ENCODE measurements at places on chromosomes 1 and 21.

DNA sequence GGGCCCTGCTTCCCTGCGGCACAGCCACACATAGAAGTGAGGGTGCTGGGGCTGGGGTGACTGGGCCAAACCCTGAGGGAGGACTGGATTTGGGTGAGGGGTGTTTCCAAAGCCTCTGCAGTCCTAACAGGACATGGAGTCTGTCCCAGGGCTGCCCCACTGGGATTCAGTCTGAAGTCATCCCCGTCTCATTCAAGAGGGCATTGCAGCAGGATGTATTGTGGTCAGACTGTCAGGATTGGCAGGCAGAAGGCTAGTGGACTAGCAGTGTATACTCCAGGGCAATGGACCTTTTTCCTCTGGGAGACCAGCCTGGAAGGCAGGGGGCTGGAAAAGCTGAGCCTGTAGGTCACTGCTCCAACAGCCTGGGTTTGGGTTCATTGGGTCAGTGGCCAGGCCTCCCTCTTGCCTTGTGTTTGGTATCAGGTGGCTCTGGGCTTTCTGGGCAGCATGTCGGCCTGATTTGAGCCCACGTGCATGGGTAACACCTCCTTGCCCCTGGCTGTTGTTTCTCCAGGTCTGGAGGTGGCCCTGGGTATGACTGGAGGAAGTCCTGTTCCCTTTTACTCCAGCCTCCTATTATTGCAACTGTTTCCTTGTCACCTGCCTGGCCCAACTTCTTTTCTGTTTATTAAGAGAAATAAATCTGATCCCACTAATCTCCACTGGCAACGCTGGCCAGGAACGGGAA lies 41.0 kb upstream of the SYNC start:
- no peak for DNase-seq

DNA sequence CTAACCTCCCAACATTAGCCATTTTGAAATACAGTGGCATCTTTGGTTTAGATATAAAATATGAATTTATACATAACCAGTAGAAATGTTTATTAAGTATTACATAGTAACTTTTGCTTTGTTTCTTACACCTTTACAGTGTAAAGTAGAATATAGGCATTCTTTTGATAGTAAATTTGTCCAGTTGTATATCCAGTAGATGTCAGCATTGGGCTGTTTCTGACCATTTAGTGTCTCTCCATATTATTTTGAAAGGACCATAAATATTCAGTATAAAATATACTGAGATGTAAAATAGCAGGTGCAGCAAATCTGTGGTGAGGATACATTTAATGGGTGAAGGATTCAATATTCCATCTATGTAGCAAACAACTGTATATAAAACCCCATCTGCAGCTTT lies 115.8 kb upstream of the ZRANB2 start:
- DNase-seq = no peak

- no peak for DNase-seq
Observed at GRCh38 chr1:207804721-207805468, 53.0 kb downstream of the CD46 start.

- no peak for DNase-seq
Observed at GRCh38 chr1:117003223-117003875, 1.8 kb downstream of the CD101 start.

GRCh38 chr1:227401562-227402342 lies 83.5 kb upstream of the CDC42BPA start:
- no peak for DNase-seq

DNA sequence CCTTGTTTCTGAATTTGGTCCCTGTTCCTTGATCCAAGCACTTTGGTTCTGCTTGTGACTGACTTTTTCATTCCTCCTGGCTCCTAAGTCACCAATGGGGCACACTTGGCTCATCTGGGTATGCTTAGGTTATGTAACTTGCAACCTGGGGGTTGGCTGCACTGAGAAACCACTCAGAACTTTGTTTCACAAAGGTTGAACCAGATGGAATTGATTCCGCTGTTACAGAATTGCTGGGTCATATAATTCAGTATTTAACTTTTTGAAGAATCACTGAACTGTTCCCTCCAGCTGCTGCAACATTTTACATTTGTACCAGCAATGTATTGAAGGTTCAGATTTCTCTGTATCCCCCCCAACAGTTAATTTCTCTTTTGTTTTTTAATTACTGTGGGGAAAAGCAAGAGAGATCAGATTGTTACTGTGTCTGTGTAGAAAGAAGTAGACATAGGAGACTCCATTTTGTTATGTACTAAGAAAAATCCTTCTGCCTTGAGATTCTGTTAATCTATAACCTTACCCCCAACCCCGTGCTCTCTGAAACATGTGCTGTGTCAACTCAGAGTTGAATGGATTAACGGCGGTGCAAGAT lies 9.6 kb upstream of the NVL start:
- DNase-seq = no peak

DNA sequence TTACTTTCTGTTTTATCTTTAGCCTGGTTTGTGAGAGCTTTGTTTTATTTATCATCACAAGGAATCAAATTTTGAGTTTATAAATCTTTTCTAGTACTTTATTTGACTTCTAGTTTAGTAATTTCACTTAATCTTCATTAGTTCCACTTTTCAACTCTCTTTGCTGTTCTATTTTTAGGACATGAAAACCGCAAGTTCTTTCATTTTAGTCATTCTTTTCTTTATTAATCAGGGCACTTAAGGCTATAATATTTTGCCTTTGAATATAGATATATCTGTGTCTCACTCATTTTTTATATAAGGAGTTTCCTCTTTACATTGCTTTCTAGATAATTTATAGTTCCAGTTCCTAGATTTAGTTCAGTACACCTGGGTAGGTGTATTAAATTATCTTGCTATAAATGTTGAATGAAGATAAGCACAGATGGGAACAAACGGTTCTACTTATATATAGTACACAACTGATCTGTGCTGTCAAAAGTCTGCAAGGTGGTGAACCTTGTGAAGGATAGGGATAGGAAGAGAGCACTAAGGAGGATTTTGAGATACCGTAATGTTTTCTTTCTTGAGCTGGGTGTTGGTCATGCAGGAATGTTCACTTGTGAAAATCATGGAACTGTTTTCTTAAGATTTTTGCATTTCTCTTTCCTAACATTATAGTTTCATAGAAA lies 402.3 kb downstream of the RYR2 start:
- no peak for DNase-seq

- DNase-seq = no peak
Observed at GRCh38 chr21:45972353-45972715, 9.2 kb upstream of the COL6A1 start.

GRCh38 chr1:228021355-228022030 lies 14.7 kb downstream of the WNT3A start:
- no peak for DNase-seq

GRCh38 chr21:43618940-43619339 lies 40.3 kb downstream of the HSF2BP start:
- DNase-seq = no peak

DNA sequence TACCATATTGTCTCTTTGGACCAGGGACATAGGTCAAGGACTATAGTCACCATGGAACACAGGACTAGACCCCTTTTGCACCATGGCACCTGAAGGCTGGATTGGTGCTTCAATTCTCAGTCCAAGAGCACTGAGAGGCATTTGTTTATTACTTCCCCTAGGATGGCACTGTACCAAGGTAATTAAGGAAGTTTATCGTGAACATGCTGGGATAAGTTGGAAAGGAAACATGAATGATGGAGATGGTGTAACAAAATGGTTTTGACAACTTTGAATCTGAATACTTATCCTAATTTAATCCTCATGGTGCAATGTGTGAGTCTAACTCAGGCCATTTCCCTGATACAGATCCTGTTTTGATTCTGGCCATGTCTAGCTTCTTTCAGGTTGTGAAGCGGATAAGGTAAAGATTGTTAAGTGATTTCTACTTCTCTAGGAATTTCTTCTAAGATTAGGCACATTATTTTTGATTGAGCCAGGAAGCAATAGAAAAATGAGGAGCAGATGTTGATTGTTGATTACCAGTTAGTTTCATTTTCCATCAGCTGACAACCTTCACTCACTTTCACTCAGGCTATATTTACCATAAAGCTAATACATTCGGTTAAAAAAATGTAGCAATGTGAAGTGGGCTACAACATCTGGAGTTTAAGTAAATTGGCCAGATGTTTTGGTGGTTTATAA lies 37.3 kb upstream of the SIPA1L2 start:
- no peak for DNase-seq

GRCh38 chr1:232335261-232335660 lies 294.7 kb downstream of the SIPA1L2 start:
- no peak for DNase-seq

DNA sequence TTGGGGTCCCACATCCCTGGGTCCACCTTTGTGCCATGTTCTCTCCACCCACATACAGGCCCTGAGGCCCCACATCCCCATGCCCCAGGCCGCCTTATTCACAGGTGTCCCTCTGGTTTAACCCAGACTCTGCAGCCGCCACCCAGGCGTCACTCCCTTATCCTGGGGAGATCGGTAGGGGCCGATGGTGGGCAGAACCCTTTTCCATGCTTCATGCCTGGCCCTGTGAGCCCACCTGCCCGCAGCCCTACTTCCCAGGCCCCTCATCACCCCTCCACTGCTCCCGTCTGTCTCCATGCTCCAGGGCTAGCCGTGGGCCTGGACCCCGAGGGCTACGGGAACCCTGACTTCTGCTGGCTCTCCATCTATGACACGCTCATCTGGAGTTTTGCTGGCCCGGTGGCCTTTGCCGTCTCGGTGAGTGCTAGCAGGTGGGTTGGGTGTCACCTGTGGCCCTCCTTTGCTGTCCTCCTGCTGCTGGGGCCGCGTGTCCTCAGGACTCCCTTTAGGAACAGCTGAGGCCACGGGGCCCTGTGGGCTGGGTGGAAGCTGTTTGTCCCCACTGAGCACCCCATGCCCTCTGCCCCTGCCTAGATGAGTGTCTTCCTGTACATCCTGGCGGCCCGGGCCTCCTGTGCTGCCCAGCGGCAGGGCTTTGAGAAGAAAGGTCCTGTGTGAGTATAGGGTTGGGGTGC lies 12.2 kb downstream of the PSRC1 start:
- no peak for DNase-seq

DNA sequence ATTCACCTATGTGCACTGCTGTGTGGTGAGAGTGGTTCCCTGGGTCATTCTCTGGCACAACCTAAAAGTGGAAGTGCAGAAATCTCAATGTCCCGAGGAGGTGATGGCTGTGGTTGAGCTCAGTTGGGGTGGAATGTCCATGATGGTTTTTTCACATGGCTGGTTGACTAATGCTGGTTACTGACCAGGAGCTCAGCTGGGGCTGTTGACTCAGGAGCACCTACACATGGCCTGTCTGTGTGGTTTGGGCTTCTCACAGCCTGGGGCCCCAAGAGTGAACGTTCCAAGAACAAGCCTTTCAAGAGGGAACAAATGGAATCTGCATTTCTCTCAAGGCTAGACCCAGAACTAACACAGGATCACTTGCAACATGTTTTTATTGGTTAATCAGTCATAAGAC lies 6.4 kb upstream of the KANK4 start:
- no peak for DNase-seq

DNA sequence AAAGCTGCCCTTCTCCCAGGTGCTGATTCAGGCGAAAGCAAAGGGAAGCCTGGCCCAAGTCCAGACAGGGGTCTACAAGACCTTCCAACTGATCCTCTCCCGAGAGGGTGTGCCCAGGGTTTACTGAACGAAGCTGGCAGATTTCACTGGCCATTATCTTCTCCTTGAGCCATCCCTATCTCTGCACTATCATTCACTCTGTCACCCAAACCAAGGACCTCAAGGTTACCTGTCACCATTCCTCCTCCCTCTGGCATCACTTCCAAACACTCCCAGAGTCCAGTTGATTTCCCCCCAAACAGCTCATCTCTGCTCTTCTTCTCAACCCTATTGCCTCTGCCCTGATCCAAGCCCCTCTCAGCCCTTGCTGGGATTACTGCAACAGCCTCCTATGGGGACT lies 4.9 kb downstream of the STK40 start:
- DNase-seq = no peak

GRCh38 chr1:81877940-81878339 lies 77.2 kb downstream of the ADGRL2 start:
- DNase-seq = no peak

- no peak for DNase-seq
Observed at GRCh38 chr1:224957696-224958095, 28.2 kb downstream of the DNAH14 start.

GRCh38 chr1:89799495-89799894 lies 21.3 kb upstream of the LRRC8D start:
- no peak for DNase-seq

GRCh38 chr1:232954594-232955365 lies 4.4 kb downstream of the NTPCR start:
- no peak for DNase-seq

- DNase-seq = no peak
Observed at GRCh38 chr21:29649406-29649814, 290.4 kb downstream of the GRIK1 start.

GRCh38 chr1:230232371-230232771 lies 165.3 kb downstream of the GALNT2 start:
- DNase-seq = no peak

GRCh38 chr21:40783404-40783803 lies 63.6 kb downstream of the DSCAM start:
- DNase-seq = no peak

- DNase-seq = no peak
Observed at GRCh38 chr1:239212811-239213220, 173.6 kb upstream of the CHRM3 start.

DNA sequence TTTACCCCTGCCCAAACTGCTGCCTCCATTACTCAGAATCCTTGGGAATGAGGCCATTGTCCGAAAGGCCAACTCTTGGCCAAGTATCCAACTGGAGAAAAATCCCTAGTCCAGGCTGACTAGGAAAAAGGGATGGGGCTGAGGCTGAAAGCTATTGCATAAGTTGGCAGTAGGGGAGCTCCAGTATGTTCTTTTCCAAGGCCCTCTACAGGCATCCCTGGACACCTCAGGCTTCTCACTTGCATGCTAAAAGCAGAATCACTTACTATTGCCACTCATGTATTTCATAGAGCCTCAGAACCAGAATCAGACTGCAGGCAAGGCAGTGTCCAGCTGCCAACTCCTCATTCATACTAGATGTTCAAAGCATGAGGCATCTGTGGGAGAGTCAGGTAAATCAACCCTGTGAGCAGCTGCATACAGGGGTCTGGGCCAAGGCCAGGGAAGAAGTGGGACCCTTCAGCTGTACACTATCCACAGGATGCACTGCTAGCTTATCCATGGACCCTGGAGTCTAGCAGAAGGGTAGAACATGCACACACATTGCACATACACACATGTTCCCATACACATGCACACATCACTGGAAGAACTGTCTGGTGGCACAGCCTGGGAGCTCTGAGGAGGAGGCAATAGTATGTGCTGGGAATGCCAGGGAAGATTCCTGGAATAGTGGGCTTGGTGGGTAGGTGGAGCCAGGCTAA lies 195.3 kb downstream of the C1orf94 start:
- DNase-seq = no peak
